ENCODE measurements at places on chromosomes 2 and 18.

- no peak for DNase-seq
Measured at GRCh38 chr2:128304715-128305554, 13.7 kb downstream of the HS6ST1 start.

- no peak for DNase-seq
Measured at GRCh38 chr2:28758459-28758858, 6.8 kb downstream of the PPP1CB start.

DNA sequence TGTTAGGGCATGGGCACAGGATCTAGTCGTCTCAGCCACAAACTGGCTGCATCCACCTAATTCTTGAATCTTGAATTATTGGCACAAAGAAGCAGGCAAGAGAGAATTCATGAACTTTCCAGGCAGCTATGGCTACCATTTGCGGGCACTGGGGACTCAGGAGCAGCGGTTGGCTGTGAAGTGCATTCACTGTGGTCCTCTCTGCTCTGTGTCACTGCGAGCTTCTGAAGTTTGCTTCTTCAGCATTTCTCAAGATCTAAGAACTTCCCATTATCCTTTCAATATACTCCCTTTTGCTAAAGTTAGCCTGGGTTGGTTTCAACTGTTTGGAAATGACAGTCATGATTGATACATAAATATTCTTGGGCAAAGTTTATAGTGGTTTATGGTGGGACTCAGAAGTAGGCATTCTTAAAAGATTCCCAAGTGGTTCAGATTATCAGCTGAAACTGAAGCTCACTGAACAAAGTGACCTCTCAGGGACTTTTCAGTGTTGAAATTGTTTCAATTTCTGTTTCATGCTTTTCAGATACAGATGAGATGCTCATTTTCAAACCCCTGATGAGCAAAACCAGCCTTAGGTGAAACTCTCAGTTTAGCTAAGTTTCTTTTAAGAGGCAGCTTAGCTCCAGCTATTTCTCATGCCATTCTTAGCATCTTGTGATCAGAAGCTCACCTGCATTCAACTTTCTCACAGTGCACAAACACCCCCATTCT lies 1258.3 kb upstream of the GYPC start:
- DNase-seq: no peak

GRCh38 chr2:62189196-62189595 lies 6.7 kb upstream of the B3GNT2 start:
- DNase-seq: no peak

DNA sequence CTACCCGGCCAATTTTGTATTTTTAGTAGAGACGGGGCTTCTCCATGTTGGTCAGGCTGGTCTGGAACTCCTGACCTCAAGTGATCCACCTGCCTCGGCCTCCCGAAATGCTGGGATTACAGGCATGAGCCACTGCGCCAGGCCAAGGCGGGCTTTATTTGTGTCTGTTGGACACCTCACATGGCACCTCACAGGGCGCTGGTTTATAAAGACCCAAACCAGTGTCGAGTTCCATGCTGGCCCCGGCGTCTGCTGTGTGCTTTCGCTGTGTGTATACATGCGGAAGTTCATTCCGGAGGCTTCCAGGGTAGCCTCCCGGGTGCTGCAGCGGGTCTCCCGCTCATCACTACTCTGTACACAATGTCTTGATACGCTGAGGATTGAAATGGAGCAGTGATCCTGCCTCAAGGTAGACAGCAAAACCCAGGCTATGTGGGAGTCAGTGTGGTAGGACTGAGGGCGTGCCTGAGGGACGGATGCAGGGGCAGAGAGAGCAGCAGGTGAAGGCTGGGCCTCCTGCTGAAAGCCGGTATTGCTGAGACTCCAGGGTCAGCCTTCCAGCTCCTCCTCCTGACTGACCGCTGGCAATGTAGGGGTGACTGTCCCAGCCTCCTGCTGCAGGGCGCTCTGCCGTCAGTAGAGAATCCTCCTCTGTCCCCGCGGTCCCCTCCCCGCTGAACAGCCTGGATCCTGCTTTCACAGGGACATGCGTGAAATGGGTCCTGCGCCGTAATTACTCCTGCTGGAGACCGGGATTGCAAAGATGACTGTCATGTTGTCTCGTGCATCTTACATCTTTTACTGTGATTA lies 22.7 kb downstream of the LDLRAD4 start:
- DNase-seq: no peak

- peak; percentile 23 for DNase-seq
Measured at GRCh38 chr2:158391876-158392275, 64.7 kb downstream of the CCDC148 start.

GRCh38 chr2:108910541-108911396 lies 78.3 kb downstream of the EDAR start:
- DNase-seq: no peak

DNA sequence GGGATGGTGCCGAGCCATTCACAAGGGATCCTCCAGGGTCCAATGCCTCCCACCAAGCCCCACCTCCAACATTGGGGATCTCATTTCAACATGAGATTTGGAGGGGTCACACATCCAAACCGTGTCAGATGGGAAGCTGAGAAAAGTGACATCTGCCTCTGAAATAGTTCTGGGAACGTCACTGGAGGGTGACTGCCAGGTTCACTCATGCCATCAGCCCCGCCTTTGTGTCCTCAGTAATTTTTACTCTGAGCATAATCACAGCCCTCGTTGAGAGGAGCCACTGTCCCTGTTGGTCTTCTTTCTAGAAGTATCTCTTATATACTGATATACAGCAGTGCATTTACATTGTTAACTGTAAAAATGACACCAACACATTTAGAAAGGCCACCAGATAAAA lies 67.4 kb downstream of the KLHL29 start:
- no peak for DNase-seq

DNA sequence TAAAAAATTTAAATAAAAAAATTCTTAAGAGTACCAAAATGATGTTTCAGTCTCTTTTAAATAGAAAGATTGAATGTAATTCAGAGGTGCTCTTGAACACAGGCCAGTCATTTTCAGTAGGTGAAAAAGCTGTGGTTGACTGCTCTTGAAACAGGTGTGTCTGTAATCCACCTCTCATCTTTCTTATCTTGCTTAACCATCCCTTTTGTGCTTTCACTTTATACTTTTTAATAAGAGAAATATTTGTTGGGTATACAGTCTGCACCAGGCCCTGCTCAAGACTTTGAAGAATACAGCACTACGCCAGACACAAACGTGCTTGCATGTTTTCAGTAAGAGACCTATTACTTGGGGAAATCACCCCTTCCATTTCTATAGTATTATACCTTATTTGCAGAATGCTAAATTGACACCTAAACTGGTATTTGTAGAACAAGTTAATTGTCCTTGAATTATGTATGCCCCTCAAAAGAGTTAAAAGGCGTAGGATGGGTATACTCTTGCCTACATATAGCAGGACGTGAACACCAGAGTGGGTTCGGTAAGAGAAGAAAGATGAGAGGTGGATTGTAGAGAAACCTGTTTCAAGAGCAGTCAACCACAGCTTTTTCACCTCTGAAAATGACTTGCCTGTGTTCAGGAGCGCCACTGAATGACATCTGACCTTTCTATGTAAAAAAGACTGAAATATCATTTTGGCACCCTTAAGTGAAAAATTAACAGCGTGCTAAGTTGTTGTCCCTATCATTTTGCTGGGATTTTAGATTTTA lies 4.0 kb upstream of the RTN4 start:
- DNase-seq: peak; percentile 48

GRCh38 chr18:10304853-10305252 lies 149.6 kb upstream of the APCDD1 start:
- no peak for DNase-seq

- DNase-seq: no peak
Measured at GRCh38 chr2:207697411-207697810, 14.0 kb upstream of the CCNYL1 start.

DNA sequence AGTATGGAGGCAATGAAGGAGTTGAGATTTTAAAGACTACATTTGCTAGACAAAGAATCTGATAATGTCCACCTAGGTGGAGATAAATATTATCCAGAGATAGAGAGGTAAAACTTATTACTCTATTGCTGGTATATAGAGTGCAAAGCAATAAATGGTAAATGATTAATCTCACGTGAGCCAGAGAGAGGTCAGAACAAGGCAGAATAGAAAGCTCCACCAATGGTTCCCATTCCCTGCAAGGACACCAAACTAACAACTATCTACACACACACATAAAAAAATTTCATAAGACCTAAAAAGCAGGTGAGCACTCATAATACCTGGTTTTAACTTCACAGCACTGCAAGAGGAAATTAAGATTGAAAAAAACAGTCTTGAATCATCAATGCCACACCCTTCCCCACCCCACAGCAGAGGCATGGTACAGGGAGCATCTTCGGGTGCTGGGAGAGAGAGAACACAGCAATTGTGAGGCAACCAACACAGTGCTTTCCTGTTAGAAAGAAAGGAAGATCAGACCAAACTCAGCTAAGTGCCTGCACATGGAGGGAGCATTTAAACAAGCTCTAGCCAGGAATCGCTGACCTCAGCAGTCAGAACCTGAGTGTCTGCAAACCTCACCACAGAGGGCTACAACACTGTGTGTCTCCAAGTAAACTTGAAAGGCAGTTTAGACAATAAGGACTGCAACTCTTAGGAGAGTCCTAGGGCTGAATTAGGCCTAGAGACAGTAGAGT lies 1432.6 kb upstream of the TMEFF2 start:
- DNase-seq: no peak

- DNase-seq: no peak
Measured at GRCh38 chr2:235366390-235366789, 127.5 kb upstream of the AGAP1 start.

GRCh38 chr2:77484026-77484425 lies 38.1 kb downstream of the LRRTM4 start:
- DNase-seq: no peak

DNA sequence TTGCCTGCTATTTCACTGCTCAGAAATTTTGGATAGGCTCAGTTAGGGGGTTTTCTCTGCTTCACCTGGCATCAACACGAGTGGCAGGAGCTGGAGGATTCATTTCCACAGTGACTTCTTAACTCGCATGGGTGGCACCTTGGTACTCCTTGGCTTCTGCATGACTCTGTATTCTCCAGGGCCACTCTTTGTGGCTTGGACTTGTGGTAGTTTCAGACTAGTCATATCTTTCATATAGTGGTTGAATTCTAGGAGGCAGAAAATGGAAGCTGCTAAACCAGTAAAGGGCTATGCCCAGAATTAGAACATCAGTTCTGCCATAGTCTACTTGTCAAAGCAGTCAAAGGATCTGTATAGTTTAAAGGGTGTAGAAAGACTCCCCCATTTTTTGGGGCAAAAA lies 6.8 kb downstream of the MAIP1 start:
- no peak for DNase-seq

- DNase-seq: no peak
Measured at GRCh38 chr2:136189221-136189782, 71.4 kb upstream of the CXCR4 start.

DNA sequence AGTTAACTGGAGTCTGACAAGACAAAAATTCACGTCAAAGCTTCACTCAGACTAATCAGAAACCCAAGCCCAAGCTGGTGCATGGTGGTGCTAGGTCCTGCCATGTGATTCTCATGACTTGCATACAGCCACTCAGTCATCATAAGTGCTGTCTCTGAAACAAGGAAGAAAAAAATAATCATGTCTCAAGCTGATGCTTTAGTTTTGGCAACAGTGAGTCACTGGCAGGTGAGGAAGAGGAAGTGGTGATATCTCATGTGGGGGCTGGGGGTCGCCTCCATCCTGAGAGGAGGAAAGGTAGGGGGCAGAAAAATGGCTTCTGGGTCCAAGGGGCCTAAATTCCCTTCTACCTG lies 136.3 kb downstream of the TMEM163 start:
- no peak for DNase-seq

- DNase-seq: no peak
Measured at GRCh38 chr2:236557306-236558030, 12.2 kb upstream of the ACKR3 start.

DNA sequence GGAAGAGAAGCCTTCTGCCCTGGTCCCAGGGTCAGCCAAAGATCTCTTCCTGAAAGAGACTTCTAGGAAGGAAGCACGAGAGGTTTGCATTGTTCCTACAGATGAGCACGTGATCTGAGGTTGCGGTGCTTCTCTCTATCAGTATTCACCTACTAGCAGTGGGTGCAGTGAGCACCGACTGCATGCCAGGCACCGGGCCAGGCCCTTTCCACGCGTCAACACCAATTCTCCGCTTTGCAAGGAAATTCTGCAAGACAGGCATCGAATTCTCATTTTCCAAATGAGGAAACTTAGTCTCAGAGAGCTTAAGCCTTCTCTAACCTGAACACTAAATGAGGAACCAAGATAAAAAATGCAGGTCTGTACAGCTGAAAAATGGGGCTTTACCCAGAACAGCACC lies 151.5 kb upstream of the MYCN start:
- DNase-seq: no peak

DNA sequence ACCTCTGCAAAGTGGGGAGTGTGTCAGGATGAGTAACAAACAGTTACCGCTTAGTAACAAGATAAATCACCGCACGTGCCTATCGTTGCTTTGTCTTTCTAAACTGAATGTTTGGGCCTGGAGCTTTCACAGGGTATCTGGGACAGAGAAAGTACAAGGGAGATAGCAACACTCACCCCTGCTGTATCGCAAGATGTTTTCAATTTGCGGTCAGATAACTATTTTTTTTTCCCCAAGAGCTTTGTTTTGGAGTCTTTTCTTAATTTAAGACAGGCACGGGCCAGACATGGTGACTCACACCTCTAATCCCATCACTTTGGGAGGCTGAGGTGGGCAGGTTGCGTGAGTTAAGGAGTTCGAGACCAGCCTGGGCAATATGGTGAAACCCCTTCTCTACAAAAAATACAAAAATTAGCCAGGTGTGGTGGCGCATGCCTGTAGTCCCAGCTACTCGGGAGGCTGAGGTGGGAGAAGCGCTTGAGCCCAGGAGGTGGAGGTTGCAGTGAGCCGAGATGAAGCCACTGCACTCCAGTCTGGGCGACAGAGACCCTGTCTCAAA lies 146.6 kb downstream of the GBX2 start:
- DNase-seq: no peak

DNA sequence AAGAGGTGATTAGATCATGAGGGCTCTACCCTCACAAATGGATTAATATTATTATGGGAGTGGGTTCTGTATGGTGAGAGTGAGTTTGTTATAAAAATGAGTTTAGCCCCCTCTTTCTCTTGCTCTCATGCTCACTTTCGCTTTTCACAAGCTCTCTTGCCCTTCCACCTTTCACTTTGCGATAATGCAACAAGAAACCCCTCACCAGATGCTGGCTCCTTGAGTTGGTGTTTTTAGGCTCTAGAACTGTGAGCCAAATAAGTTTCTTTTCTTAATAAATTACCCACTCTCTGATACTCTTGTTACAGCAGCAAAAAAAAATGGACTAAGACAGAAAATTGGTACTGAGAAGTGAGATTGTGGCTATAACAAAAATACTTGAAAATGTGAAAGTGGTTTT lies 106.5 kb downstream of the EHBP1 start:
- DNase-seq: no peak

Measured in CD4-positive, alpha-beta T cell treated with Interleukin-4 for 4 hours (primary cell).